ENCODE measurements at places on chromosomes 4 and X. TPM values are rescaled to one million over a fixed set of nuclear protein-coding genes. Genes with fewer than 3 reads are reported as not detected.

Gene GLRA3
- not detected for total RNA-seq

DNA sequence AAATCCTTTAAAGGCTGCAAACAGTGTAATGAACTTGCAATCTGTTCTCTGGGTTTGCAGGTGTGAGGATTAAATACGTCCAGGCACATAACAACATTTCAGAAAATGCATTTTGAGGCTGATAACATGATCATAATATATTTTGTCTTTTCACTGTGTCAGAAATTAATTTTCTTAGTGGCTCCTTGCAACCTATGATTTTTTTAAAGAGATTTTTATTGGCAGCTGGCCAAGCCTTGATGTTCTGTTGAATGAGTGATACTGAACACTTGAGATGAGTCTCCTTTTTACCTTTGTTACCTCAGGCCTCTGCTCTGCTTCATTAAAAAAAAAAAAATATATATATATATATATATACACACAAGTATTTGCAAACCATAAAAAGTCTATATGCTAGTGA is 68.2 kb upstream of the TENM3 start:
- no peak overlapping the region for H3K27ac ChIP-seq
- no peak for ATAC-seq
- H3K4me3 ChIP-seq = no peak overlapping the region
- no peaks in the 10 kb centered on the region for H3K36me3 ChIP-seq
- no peaks in the 10 kb centered on the region for H3K4me1 ChIP-seq
- H3K27me3 ChIP-seq = no peaks in the 10 kb centered on the region

GRCh38 chrX:6095469-6095868 is 133.2 kb downstream of the NLGN4X start:
- H3K27ac ChIP-seq = no peak overlapping the region
- ATAC-seq = no peak
- no peaks in the 10 kb centered on the region for H3K27me3 ChIP-seq
- no peak overlapping the region for H3K4me3 ChIP-seq
- H3K4me1 ChIP-seq = no peaks in the 10 kb centered on the region

- H3K4me3 ChIP-seq = no peak overlapping the region
- H3K4me1 ChIP-seq = no peaks in the 10 kb centered on the region
- H3K27ac ChIP-seq = no peak overlapping the region
- no peaks in the 10 kb centered on the region for H3K27me3 ChIP-seq
Measured at GRCh38 chrX:121579016-121579760, 531.8 kb downstream of the GLUD2 start.

- no peak for ATAC-seq
- peaks cover 10% of the 10 kb centered on the region for H3K27me3 ChIP-seq
- H3K4me3 ChIP-seq = no peak overlapping the region
- H3K4me1 ChIP-seq = peaks cover 8% of the 10 kb centered on the region
- no peaks in the 10 kb centered on the region for H3K36me3 ChIP-seq
Measured at GRCh38 chr4:113312529-113312928, 263.1 kb downstream of the ANK2 start.

DNA sequence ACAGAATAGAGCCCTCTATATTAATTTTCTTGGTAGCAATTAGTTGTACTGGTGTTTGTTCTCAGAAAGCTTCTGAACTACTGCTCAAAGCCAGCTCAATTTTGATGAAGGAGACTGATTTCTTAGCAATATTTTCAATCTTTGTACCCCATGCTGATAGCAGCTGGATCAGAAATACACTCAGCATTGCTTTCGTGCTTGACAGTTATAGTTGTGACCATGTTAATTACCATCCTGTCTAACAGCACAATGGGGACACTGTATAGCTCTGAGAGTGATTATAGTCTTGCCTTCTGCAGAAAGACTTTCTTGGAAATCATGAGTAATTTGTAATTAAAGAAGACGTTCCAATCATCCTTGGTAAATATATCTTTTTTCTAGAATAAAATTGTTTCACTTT is 79.7 kb upstream of the GNPDA2 start:
- no peaks in the 10 kb centered on the region for H3K27me3 ChIP-seq
- H3K36me3 ChIP-seq = no peaks in the 10 kb centered on the region
- no peak overlapping the region for H3K27ac ChIP-seq
- ATAC-seq = no peak

DNA sequence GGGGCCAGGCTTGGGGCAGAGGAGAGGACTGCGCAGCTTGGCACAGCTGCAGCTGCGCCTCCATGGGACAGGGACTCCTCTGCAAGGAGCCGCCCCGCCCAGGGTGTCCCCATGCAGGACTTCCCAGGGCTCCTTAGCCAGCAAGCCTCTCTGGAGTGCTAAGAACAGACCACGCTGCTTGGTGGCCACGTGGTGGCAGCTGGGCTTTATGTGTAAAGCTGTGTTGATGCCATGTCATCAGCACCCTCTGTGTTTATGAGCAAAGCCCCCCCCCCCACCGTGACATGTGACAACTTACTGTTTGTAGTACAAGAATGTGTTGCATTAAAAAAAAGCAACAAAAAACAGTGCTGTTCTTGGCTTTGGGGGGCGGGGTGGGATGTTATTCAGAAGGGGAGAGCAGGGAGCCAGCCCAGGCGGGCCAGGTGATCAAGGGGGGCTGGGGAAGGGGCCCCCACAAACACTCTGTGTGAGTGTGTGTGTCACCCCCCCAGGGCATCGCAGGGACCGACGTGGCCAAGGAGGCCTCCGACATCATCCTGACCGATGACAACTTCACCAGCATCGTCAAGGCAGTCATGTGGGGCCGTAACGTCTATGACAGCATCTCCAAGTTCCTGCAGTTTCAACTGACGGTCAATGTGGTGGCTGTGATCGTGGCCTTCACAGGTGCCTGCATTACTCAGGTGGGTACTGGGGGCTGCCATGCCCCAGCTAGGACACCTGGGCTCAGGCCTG is 40.3 kb downstream of the ATP2B3 start:
- ATAC-seq = no peak
- H3K27ac ChIP-seq = no peak overlapping the region
- no peaks in the 10 kb centered on the region for H3K36me3 ChIP-seq
- no peaks in the 10 kb centered on the region for H3K27me3 ChIP-seq
- no peaks in the 10 kb centered on the region for H3K4me1 ChIP-seq
- H3K4me3 ChIP-seq = no peak overlapping the region

DNA sequence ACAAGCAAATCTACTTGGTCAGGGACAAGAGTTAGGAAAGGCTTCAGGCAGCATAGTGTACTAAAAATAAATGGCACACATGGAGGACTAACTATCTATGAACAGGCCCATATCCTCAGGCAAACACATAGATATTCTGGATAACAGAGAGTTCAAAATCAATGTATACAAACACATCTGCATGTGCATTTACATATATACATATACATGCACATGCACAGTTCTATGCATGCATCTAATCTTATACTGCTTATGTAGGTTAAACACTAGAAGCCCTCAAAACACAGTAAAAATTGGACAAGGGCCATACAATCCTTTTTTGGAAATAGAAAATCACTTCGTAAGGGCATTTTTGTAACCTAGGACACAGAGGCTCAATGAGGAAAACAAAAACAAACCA is 458.0 kb upstream of the CXorf51B start:
- H3K36me3 ChIP-seq = no peaks in the 10 kb centered on the region
- no peaks in the 10 kb centered on the region for H3K27me3 ChIP-seq
- H3K4me1 ChIP-seq = no peaks in the 10 kb centered on the region
- H3K27ac ChIP-seq = no peak overlapping the region
- ATAC-seq = no peak

Gene LRP2BP
- 5.7 TPM for total RNA-seq

DNA sequence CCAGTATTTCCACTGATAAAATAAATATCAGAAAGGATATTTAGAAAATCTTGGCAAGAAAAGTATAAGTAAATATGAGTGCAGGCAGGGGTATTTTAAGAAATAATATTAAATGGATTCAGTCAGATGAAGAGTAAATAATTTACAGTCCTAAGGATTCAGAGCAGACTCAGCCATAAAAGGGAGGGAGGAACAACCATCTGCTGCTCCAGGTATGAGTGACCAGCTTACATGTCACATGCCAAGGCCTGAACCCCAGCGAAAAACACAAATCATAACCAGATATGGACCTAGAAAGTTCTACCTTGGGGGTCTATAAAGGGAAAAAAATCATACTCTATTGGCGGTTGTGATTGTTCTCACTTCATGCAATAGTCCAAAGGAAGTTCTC is 166.8 kb downstream of the COL4A6 start:
- H3K4me1 ChIP-seq = no peaks in the 10 kb centered on the region
- no peak overlapping the region for H3K27ac ChIP-seq
- H3K4me3 ChIP-seq = no peak overlapping the region
- ATAC-seq = no peak
- H3K36me3 ChIP-seq = no peaks in the 10 kb centered on the region
- H3K27me3 ChIP-seq = no peaks in the 10 kb centered on the region

DNA sequence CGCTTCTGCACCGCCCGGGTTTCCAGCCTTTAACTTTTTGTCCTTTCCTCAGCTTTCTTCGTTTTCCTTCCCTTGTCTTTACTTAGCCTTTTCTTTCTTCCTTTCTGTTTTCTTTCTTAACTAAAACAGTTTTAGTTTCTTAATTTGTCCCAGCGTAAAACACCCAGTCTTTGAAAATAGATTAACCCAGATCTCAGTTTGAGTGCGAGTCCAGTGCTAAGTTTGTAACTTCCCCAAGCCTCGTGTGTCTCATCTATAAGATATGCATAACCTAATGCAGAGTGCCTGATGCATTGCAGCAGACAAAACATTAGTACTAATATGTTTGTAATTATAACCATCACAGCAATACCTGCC is 460 bp upstream of the GEMIN8 start:
- H3K4me3 ChIP-seq = peak overlapping the region; percentile 92
- H3K27ac ChIP-seq = peak overlapping the region; percentile 97
- no peak for ATAC-seq
- peaks cover 3% of the 10 kb centered on the region for H3K27me3 ChIP-seq
- peaks cover 17% of the 10 kb centered on the region for H3K4me1 ChIP-seq
- peaks cover 12% of the 10 kb centered on the region for H3K36me3 ChIP-seq

Gene SERTM2
- total RNA-seq = not detected

GRCh38 chrX:152912106-152912505 is 14.2 kb downstream of the ZNF185 start:
- H3K4me1 ChIP-seq = no peaks in the 10 kb centered on the region
- no peak overlapping the region for H3K27ac ChIP-seq
- H3K36me3 ChIP-seq = no peaks in the 10 kb centered on the region
- H3K27me3 ChIP-seq = no peaks in the 10 kb centered on the region
- no peak overlapping the region for H3K4me3 ChIP-seq

Gene MAGEA10
- total RNA-seq = not detected

- no peak overlapping the region for H3K4me3 ChIP-seq
- no peak overlapping the region for H3K27ac ChIP-seq
- no peak for ATAC-seq
- H3K27me3 ChIP-seq = no peaks in the 10 kb centered on the region
Measured at GRCh38 chrX:53642337-53642736, 44.2 kb downstream of the HUWE1 start.

DNA sequence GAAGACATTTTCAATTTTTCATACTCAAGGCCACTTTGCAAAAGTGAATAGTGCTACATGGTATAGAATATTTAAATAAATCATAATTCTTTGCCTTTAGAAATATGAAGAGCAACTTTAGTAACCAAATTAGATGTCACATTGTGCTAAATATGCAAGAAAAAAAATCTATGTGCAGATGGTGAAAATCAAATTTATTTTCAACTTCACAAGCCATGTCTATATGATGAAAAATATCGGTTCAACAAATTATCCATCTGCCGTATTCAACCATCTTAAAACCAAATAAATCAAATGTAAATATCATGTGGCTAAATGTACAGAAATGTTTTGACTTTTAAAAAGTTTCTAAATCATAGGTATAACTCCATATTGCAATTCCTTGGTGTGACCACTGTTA is 398.2 kb downstream of the PABPC4L start:
- H3K27me3 ChIP-seq = no peaks in the 10 kb centered on the region
- H3K4me3 ChIP-seq = no peak overlapping the region
- H3K27ac ChIP-seq = no peak overlapping the region
- no peaks in the 10 kb centered on the region for H3K4me1 ChIP-seq

Gene FDCSP
- not detected for total RNA-seq

Gene HSFX4
- total RNA-seq = not detected

- no peak overlapping the region for H3K4me3 ChIP-seq
- H3K4me1 ChIP-seq = no peaks in the 10 kb centered on the region
- no peak for ATAC-seq
- no peak overlapping the region for H3K27ac ChIP-seq
- no peaks in the 10 kb centered on the region for H3K36me3 ChIP-seq
- H3K27me3 ChIP-seq = peaks cover 4% of the 10 kb centered on the region
Measured at GRCh38 chr4:53943345-53944085, 120.9 kb downstream of the CHIC2 start.

DNA sequence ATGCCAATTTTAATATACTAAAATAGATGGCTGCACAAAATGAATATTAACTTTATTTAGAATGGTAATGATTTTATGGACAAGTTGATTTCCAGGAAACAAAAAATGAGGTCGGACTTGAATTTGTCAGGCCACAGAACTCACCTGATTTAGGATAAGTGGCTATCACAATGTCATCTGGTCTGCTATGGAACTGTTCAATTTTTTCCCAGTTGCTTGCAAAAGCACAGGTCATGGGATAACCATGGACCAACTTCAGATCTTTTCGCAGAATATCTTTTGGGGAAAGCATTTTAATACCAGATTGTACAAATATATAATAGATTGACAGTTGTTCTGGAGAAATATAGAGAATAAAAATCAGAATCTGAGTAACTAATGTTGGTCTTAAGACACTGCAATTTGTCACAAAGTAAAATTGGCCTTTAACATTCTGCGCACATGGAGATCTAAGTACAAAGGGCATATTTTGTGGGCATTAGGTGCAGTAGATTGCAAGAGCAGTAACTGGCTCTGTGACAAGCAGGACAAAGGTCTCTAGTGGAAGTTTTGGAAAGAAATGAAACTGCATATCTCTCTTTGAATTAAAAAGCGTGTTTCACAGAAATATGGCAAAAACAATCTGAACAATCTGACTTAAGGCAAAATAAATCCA is 5.4 kb downstream of the SULT1B1 start:
- no peak overlapping the region for H3K27ac ChIP-seq
- no peaks in the 10 kb centered on the region for H3K27me3 ChIP-seq
- no peaks in the 10 kb centered on the region for H3K36me3 ChIP-seq
- peaks cover 7% of the 10 kb centered on the region for H3K4me1 ChIP-seq

GRCh38 chr4:119025916-119026661 is 109.5 kb upstream of the MYOZ2 start:
- no peak overlapping the region for H3K4me3 ChIP-seq
- peaks cover 4% of the 10 kb centered on the region for H3K27me3 ChIP-seq

DNA sequence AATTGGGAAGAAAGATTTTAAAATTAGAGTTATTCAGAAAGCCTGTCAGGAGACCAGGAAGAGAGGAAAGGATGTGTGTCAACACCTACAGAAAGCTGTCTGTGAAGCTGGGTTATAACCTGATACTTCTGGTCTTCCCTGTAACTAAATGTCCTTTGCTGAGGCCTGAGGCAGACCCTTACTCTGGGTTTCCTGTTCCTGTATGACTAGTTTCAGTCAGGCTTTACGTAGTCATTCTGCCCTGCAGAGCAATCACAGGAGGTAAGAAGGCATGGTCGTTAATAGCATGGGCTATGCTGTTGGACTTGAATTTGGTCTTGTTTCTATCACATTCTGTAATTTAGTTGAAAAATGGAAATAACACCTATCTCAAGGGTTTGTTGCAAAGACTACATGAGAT is 110.5 kb upstream of the IGFBP7 start:
- H3K4me3 ChIP-seq = no peak overlapping the region
- no peaks in the 10 kb centered on the region for H3K27me3 ChIP-seq
- H3K4me1 ChIP-seq = no peaks in the 10 kb centered on the region
- H3K36me3 ChIP-seq = no peaks in the 10 kb centered on the region

GRCh38 chr4:131613824-131614216 is 1535.3 kb upstream of the PCDH10 start:
- no peak overlapping the region for H3K4me3 ChIP-seq
- H3K36me3 ChIP-seq = no peaks in the 10 kb centered on the region
- H3K27ac ChIP-seq = no peak overlapping the region
- ATAC-seq = no peak

Gene MAGEC1
- not detected for total RNA-seq

Measured in activated T-helper 17 cell treated with anti-CD3 and anti-CD28 coated beads, Interleukin-2, amount 50 U/mL, for 72 hours (primary cell).